ENCODE measurements at places on chromosomes 3 and 15.

DNA sequence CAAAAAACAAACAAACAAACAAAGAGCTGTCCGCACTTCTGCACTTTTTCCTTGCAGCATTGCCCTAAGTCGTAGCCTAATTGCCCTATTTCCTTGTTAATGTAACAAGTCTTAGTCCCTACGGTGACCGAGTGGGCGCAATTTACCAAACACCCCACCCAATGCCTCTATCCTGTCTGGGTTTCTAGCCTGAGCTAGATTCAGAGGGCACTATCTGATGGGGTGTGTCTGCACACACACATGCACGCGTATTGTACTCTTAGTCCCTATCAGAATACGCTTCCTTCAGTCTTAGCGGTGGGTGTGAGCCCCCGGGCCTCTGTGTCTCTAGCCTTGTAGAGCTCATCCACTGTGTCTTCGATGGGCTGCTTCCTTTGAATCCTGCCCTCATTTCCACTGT, 125.9 kb upstream of the DLG1 start:
- no peak for DNase-seq

DNA sequence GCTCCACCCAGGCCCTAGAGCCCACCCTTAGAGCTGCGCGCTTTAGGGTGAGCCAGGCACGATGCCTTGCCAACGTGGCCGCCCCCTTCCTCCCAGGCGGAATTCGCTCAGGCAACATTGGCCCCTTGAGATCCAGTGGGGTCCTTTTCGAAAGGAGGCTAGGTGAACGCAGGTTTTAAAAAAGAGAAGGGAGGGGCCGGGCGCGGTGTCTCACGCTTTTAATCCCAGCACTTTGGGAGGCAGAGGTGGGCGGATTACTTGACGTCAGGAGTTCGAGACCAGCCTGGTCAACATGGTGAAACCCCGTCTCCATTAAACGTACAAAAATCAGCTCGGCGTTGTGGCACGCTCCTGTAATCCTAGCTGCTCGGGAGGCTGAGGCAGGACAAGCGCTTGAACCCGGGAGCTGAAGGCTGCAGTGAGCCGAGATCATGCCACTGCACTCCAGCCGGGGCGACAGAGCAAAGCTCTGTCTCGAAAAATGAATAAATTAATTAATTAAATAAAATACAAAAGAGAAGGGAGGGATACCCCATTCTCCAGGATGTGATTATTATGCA, 984 bp upstream of the RPP25 start:
- no peak for DNase-seq

DNA sequence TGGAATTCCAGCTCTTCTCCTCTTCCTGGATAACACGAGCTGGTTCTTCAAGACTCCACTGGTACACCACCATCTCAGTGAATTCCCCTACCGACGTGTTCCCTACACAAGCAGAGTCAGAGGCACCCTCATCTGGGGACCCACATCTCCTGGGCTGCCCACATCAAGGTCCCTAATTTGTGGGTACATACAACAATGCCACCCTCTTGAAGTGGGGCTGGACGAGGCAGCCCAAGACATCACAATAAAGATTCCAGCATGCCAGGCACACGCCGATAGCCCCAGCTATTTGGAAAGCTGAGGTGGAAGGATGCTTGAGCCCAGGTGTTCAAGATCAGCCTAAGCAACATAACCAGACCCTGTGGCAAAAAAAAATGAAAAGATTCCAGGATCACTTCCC, 221.2 kb upstream of the LINGO1 start:
- no peak for DNase-seq

GRCh38 chr3:114626751-114627150, 332.9 kb downstream of the TIGIT start:
- DNase-seq, result no peak

DNA sequence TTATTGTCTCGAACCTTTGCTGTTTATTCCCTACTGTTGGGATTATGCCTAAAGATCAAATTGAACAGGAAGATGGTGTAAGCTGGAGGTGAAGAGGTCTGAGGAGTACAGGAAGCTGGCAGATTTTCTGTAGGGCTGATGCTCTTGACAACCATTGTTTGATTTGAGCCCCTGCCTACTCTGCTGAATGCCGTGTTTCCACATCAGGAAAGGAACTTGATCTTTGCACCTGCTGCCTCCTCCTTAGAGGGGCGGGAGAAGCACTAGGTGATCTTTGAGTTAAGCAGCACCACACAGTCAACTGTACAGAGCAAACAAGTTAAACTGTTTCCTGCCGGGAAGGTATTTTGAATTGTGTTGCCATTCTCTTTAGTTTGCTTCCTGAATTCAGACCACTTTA, 364.6 kb upstream of the EPHA6 start:
- no peak for DNase-seq

GRCh38 chr3:30625541-30626438, 19.4 kb downstream of the TGFBR2 start:
- no peak for DNase-seq

GRCh38 chr3:125679258-125679657, 84.0 kb upstream of the OSBPL11 start:
- DNase-seq, result no peak

GRCh38 chr3:131928593-131928992, 106.2 kb downstream of the CPNE4 start:
- DNase-seq, result no peak

DNA sequence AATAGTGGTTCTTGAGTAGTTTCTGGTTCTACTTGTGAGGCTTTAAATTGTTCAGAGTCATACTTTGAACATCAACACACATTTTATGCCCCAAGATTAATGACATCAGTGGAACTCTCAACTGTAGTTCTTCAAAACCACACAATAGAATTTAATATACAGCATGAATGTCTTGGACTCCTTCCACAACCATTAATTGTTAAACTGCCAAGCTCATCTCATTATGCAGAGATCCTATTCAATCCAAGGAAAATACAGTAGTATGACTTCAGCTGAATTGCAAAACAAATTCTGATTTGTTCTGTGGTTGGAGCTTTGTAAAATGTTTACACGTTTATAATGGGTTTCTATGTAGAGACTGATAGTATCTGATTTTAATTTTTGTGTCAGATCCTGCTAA, 199.2 kb upstream of the SLC2A2 start:
- no peak for DNase-seq

- DNase-seq, result no peak
Measured at GRCh38 chr3:46930945-46931403, 45.6 kb downstream of the CCDC12 start.

DNA sequence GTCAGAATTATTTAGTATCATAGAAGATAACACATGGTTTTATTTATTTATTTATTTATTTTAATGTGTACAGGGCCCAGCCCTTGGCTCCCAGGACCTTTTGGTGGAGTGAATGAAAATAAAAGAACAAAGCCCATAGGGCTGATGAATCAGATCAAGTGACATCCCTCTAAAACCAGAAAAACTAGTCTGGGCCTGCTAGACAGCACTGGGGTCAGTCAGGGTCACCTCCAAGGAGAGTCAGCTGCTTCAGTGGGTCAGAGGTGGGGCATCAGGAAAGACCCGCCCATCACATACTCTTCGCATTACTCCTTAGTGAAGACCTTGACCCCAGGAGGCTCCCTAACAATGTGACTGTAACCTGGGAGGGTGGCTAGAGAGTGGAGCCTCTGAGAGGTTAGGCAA, 12.8 kb downstream of the PPCDC start:
- DNase-seq, result no peak

DNA sequence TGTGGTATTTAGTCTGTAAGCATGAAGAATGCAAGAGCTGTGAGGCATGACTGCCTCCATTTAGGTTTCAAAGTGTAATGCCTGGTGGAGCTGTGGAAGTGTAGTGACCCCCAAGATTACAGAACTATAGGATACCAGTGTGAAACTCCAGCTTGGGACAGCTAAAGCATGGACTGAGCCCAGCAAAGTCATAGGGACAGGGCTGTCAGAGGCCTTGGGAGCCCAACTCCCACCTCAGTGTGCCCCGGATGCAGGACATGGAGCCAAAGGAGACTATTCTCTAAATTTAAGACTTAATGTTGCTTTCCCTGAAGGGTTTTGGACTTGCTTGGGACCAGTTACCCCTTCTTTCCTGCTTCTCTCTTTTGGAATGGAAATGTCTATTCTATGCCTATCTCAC, 10.8 kb downstream of the GPR15 start:
- DNase-seq, result no peak

DNA sequence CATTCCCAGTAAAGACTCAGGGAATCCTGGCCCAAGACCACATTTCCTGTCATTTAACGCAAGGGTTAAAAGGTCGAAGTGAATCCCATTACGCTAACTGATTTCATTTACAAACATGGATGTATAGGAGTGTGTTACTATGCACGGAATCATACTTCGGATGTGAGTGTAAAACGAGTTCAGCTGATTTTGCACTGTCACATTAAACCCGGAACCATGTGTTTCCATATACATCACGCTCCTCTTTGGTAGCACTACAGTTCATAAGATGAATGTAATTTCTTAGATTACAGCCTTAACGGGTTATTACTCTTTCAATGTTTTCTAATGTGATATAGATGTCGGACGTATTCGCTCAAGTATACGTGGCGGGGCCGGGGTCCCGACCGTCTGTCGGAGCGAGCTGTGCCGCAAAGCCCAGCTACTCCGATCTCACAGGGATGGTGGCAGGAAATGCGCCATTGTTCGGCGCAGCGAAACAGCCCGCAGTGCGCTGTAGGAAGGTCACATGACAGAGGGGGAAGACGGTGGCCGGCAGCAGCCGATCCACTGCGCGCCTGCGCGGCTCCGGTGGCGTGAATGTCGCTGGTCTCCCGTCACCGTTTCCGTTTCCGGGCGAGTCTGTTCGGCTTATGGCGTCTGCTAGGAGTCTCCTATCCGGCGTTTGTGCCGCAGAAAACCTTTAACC, 97.3 kb downstream of the NPAP1 start:
- DNase-seq, result peak; percentile 44

DNA sequence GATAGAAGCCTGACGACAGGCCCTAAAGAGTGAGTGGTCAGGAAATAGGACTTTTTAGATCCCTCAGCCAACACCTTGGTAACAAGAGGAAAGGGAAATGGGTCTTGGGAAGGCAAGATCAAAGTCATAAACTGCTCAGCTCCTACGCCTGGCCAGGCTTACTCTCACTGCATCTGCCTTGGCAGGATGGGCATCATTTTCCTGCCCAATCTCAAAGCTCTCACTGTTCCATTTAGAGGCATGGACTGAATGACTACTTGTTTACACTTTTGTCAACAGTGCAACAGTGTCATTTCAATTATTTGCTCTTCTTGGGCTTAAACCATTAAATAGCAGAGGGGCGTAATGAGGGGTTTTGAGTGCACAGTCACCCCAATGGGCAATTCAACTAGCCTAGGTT, 808.7 kb downstream of the GRM7 start:
- DNase-seq, result peak; percentile 32

DNA sequence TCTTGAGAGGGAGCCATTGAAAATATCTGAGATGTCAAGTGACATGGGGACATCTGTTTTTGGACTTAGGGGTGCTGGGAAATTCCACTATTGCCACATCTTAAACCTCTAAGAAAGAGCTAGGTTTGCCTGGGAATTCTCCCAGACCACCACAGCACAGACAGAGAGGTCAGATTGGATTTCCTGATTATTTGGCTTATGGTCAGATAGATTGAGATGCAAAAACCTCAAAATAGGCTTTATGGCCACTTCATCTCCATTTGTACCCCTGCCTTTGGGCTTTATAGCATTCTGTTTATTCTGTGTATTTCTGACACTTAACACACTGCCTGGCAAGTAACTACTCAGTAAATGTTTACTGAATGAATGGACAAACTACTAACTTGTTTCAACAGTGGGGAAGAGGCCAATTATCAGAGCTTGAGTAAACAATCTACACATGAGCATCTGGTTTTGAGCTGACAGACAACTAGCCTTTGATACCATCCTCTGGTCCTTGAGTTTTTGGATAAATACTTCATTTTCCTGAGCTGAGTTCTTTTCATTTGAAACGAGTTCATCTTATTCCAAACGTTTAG, 81.8 kb downstream of the TP63 start:
- no peak for DNase-seq

- DNase-seq, result no peak
Measured at GRCh38 chr3:32274306-32274705, 35.8 kb downstream of the CMTM8 start.
